Myometrial cell (primary cell): ENCODE measurements at places on chromosomes 16 and 17. TPM values are rescaled to one million over a fixed set of nuclear protein-coding genes. Genes with fewer than 3 reads are reported as not detected.

WWOX gene
- total RNA-seq: 7.8 and 13.6 TPM in 2 replicates

SMIM36 gene
- not detected in 2 replicates for total RNA-seq

CPHXL2 gene
- not detected in 2 replicates for total RNA-seq

MT1M gene
- 9.0 and 9.8 TPM in 2 replicates for total RNA-seq

VPS35 gene
- total RNA-seq: 85.3 and 101 TPM in 2 replicates

ZC3H18 gene
- 9.4 and 11.2 TPM in 2 replicates for total RNA-seq

SLFN14 gene
- not detected in 2 replicates for total RNA-seq
